ENCODE measurements at places on chromosomes 11 and 22. TPM values are rescaled to one million over a fixed set of nuclear protein-coding genes. Genes with fewer than 3 reads are reported as not detected.

DNA sequence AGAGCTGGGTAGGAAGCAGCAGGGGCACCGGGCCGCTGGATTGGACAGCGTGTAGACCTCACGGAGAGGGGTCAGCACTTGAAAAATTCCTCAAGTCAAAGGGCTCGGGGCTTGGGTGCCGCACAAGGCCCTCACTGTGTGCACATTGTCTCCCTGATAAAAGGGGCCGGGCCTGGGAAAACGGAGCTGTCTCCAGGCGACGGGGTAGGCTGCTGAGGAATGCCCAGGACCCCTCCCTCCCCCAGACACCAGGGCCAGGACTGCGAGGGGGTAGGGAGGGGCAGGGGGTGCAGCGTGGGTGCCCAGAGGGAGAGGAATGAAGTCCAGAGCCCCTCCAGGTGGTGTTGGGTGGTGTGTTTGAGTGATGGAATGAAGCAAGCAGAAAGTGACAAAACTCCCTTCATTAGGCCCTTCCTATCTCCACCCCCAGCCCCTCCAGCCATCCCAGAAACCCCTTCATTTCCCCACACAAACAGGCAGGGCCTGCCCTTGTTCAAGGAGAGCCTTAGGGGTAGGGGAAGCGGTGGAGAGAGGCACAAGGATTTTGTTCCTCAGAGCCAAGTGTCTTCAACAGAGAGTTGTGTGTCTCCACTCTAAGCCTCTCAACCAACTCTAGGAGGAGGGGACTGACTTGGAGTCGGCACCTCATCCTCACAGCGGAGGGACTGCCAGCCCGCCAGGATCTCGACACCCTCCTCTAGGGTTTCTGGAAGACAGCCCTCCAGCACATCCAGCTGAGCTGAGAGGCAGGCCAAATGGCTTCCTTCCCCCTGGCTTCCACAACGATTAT, 63.9 kb downstream of the SYN3 start:
- no peak for DNase-seq

DNA sequence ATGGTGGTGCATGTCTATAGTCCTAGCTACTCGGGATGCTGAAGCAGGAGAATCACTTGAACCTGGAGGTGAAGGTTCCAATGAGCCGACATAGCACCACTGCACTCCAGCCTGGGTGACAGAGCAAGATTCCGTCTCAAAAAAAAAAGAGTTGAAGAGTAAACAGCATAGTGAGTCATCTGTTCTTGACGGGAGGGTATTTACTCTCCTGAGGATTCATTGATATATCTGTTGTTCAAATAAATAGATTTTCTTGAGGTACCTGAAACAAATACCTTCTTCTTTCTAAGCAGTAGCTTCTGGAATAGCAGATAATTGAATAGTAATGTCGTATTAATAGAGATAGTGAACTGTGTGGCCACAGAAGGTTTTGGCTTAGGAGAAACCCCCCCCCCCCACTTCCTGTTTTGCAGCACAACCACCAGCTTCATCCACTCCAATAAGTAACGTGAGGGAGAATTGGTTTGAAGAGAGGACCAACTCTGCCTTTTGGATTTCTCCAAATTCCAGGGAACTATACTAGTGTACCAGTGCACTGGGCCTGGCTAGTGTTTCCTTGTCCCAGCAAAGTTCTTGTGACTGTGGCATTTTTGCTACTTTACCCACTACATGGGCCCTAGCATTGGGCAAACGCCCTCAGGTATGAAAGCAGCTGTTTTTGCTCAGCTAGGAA, 90.0 kb downstream of the PRMT3 start:
- DNase-seq: no peak

DNA sequence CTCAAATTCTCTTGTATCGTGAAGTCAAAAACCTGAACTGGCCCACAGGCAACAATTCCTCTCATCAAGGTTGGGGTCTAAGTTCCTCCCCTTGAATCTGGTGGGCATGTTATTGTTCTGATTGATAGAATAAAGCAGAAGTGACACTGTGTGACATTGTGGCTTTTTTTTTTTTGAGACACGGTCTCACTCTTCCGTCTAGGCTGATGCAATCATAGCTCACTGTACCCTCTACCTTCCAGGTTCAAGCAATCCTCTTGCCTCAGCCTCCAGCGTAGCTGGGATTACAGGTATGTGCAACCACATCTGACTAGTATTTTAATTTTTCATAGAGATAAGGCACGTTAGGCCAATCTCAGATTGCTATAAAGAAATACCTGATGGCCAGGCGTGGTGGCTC, 8.9 kb upstream of the PELI3 start:
- DNase-seq: no peak

DNA sequence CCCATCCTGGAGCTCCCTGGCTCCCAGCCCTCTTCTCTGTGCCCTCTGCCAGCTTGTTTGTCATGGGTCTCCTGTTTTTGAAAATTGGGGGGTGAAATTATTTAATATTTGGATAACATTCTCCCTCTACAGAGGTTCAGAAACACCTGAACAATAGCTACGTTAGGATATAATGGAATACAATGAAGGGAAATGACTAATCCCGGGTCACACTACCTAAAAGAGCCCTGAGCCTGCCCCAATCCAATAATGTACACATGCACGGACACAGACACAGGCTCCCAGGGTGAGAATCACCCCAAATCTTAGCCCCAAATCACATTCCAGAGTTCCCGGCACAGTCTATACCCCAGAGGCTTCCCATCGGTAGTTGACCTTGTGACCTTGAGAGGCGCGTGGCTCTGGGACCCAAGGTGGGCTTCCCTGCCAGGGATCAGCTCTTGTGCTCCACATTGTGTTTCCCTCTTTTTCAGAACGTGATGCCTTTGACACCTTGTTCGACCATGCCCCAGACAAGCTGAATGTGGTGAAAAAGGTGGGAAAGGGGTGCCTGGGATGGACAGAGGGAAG, 135.5 kb downstream of the PARVA start:
- no peak for DNase-seq

GRCh38 chr22:49205483-49205800, 622.2 kb downstream of the BRD1 start:
- no peak for DNase-seq

DNA sequence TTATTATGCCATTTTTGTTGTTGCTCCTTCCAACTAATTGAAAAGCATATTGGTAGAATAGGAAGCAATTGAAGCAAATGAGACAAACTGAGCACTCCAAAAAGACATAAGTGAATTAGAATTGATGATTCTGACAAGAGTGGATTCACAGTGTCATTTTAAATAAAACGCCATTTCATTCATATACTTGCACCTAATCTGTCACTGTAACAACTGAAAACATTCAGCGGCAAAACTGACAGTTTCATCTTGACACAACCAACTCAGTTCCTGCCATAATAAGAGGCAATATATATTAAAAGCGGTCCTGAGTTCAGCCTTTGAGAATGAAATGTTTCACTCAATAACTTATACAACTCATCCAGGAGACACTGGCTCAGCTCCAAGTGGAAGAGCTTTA, 306.8 kb downstream of the CNTN5 start:
- no peak for DNase-seq

DNA sequence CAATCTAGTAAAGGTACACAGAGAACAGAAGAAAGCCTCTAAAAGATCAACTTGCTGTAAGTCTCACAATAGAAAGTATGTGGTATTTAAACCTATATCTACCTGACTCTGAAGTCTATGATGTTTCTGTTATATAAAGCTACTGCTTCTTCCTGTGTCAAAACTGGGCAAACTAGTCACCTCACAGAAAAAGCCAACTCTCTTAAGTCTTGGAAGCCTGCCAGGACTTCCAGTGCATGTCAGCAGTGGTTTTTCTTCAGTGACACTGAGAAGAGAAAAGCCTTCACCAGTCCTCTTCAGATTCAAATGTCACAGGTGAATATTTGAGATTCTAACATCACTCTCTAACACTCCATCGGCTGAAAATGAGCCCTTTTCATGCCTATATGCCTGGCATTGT, 808.0 kb downstream of the DLG2 start:
- DNase-seq: no peak

- DNase-seq: peak; percentile 33
Measured at GRCh38 chr11:62896049-62896448, 15.4 kb downstream of the SLC3A2 start.

DNA sequence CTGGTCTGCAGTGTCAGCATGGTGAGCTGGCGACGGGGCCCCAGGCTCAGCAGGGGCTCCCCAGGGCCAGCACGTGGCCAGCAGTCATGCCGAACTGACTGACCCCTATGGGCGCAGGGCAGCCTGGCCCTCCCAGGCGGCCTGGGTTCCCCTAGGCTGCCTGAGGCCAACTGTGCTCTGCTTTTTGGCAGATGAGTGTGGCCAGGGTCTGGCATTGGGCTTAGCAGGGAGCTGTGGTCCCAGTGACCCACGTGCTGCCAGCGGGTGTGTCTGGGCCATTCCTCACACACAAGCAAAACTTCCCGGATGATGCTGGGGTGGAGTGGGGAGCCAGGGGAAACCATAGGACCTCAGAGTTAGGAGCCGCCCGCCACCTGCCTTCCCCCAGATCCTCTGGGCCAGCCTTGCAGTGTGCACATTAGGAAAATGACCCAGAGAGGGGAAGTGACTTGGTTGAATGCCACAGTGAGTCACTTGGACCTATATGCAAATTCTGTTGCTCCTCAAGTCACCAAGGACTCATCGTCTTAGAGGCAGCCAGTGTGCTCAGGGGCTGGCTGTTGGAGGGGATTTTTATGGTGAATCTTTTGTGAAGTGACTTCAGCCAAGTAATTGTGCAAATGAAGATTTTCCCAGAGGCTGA, 6.5 kb downstream of the ADORA2A start:
- DNase-seq: peak; percentile 34

- DNase-seq: no peak
Measured at GRCh38 chr22:45180146-45180679, 16.5 kb downstream of the NUP50 start.

DNA sequence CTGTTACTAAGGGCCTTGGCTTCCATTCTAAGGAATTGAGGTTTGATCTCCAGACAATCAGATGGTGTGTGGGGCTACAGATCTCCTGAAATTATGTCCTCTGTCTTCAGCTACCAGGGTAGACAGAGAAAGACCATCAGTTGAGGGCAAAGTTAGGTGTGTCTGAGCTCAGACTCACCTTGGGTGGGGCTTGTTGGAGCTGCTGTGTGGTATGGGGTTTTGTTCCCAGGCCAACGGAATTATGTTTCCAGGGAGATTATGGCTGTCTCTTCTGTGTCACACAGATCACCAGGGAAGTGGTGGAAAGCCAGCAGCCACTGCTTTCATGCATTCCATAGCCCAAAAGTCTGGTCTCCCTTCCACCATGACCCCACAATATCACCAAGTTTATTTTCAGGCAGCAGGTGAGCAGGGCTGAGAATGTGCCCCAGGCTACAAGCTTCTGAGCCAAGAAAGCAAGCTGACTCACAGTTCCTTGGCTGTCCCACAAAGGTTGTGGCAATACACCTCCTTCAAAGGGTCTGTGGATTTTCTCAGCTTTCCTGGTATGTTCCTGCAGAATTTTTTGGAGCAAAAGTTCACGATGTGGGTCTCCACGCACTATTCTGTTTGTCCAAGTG, 714.9 kb downstream of the LUZP2 start:
- no peak for DNase-seq

GRCh38 chr22:35521358-35522224, 19.0 kb upstream of the RASD2 start:
- no peak for DNase-seq

DNA sequence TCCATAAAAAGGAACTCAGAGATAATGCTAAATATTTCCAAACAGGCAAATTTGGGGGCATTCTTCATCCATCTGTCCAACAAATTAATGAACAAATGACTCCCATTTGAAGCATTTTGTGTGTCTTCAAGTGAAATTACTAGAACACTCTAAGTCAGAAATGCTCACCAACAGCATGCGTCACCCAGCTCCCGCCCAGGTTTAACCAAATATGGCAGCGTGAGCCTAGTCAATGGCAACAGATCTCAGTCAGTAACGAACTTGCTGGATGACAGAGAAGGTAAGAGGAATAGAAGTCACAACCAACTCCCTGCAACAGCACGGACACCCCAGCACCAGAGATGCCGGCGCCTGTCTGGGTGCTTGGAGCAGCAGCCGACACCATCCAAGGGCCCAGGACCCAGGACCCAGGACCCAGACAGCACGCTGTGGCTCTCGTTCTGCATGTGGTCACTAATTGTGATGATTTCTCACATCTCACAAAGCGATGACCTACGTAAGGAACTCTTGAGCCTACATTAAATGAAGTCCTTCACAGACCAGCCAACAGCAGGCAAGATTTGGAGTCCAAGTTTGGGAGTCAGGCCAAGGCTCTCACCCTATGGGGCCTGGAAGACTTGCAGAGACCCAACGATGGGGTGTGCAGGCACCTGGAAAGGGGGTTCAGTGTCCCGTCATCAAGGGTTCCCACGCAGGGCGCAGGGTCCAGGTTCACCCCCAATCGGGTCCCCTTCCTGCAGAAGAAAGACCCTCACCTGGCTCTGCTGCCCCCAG, 556.9 kb downstream of the BRD1 start:
- DNase-seq: no peak

GRCh38 chr11:70545610-70545912, 147.2 kb downstream of the CTTN start:
- DNase-seq: no peak

GRCh38 chr11:45305874-45306623, 19.9 kb upstream of the SYT13 start:
- no peak for DNase-seq

DNA sequence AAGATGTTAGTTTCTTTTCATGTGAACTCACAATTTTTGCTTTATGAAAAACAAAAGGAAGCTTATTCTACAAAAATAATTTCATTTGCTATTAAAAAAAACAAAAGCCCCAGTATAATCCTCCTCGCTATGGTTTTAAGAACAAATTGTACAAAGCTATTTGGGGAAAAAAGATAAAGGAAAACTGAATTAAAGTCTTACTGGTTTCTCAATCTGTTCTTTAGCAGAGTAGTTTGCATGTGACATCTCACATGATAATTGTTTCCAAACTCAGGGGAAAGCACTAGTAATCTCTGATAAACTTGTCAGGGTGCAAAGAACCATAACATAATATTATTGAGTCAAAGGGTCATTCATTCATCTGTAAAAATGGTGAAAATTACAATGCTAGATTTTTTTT, 2.9 kb upstream of the DDI1 start:
- DNase-seq: no peak

- DNase-seq: no peak
Measured at GRCh38 chr11:134888821-134889220, 476.8 kb upstream of the B3GAT1 start.

DNA sequence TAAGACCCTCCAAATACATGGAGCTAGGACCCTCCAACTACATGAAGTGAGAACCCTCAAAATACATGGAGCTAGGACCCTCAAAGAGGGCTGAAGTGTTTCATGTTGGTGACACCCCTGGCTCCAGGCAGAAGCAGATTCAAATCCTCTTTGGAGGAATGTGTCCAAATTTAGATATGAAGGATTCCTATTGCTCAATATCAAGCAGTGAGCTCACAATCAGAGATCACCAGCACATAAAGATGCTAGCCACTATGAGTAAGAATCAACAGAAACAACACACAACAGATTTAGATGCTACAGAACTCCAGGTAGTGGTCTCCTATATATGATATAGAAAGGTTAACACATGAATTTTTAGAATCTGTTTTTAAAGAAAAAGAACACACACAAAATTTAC, 11.2 kb upstream of the RAB3IL1 start:
- DNase-seq: no peak

The NPAS4 gene
- not detected for polyA plus RNA-seq

The ARHGEF17 gene
- polyA plus RNA-seq: not detected

The INS gene
- polyA plus RNA-seq: not detected

The FAM111B gene
- polyA plus RNA-seq: 0.12 TPM

The HORMAD2 gene
- not detected for polyA plus RNA-seq

The MRGPRX3 gene
- polyA plus RNA-seq: not detected

The MAJIN gene
- not detected for polyA plus RNA-seq

The OR5M3 gene
- not detected for polyA plus RNA-seq

The SEZ6L gene
- polyA plus RNA-seq: not detected

The MISFA gene
- polyA plus RNA-seq: 0.47 TPM

The B3GAT1 gene
- 0.07 TPM for polyA plus RNA-seq
